AG08396 (cell line): ENCODE measurements at places on chromosomes 4 and X.

- no peak for DNase-seq
These were observed 88.5 kb upstream of the NOCT start for GRCh38 chr4:138927072-138927471.

DNA sequence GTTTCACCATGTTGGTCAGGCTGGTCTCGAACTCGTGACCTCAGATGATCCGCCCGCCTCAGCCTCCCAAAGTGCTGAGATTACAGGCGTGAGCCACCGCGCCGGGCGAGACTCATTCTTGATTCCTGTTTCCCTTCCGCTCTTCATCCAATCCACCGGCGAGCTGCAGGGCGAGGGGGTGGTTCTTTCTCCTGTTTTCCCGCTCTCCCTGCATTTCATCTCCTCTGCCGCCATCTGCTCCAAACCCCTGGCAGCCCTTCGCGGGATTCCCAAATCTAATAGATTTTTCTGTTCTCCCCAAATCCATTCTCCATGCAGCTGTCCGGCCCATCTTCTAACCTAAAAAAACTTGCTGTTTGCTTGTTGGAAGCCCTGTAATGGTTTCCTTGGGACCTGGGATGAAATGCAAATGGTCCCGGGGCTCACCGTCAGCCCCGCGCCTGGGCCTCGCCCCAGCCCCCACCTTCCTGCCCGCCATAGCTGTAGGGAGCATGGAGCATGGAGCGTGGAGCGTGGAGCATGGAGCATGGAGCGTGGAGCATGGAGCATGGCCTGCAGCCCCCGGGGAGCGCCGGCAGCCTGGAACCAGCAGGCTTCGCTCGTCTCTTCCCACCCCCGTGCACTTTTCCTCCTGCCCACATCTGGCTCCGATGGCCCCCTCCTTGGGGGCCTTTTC, 1.1 kb downstream of the ZFP42 start:
- DNase-seq = no peak

GRCh38 chr4:157582141-157582540, 361.6 kb downstream of the GRIA2 start:
- no peak for DNase-seq

DNA sequence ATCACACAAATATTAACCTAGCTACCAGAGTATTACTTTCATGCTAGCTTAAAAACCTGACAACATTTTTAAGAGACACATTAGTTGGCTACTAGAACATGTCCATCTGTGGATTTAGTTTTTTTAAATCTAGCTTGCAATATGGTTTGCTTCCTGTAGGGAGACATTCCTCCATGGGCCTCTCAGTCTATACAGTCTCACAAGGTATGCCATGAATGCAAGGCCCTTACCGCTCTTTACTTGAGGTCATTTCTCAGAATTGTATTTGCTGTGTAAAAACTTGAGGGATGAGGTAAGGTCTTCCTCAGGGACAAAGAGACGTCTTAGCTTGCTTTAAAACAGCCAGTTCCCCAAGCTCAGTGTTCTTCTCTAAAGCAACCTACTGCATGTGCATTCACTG, 26.9 kb downstream of the UBA6 start:
- no peak for DNase-seq

- DNase-seq = peak; percentile 71
These were observed 12.7 kb upstream of the GTPBP6 start for GRCh38 chrX:331151-331824.

- DNase-seq = no peak
These were observed 8.2 kb downstream of the FANCB start for GRCh38 chrX:14864631-14865030.

DNA sequence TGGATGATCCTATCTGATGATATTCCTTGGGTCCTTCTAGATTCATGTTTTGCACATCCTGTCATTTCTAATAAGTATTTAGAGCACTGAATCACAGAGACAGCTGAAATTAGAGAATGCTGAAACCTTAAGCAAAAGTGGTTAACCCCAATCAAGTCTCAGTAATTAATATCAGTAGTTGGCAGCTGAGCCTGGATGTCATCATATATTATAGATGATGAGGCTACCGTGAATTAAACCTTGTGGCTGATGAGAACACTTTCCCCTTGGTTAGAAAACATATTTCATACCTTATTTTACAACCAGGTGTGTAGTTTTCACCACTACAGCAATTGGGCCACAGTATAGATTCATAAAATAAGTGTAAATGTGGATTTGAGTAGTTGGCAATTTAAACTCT, 499.0 kb downstream of the PDGFC start:
- DNase-seq = no peak

DNA sequence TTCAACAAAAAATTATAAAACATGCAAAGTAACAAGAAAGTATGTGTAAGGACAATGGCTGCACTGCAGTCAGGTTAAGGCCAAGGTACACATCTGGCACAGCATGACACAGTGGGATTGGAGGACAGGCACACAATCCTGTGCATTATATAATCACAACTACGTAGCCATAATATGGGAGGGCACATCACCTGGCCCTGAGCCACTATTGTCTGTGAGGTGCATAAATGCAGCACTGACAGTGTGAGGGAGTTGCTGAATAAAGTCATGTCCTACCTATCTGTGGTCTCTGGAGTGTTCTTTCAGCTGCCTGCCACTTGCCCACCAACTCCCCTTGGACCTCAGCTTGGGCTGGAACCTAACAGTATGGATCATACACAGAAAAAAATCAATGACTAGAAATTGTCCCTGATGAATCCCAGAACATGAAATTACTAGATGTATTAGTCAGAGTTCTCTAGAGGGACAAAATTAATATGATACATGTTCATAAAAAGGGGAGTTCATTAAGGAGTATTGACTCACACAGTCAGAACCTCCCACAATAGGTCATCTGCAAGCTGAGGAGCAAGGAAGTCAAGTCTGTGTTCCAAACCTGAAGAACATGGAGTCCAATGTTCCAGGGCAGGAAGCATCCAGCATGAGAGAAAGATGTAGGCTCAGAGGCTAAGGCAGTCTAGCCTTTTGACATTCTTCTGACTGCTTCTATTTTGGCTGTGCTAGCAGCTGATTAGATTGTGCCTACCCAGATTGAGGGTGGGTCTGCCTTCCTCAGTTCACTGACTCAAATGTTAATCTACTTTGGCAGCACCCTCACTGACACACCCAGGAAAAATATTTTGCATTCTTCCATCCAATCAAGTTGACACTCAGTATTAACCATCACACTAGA, 46.4 kb upstream of the KCTD8 start:
- DNase-seq = no peak

- no peak for DNase-seq
These were observed 62.2 kb downstream of the NSUN7 start for GRCh38 chr4:40811956-40812355.

- no peak for DNase-seq
These were observed 103.7 kb upstream of the MAML3 start for GRCh38 chr4:140257461-140258305.

DNA sequence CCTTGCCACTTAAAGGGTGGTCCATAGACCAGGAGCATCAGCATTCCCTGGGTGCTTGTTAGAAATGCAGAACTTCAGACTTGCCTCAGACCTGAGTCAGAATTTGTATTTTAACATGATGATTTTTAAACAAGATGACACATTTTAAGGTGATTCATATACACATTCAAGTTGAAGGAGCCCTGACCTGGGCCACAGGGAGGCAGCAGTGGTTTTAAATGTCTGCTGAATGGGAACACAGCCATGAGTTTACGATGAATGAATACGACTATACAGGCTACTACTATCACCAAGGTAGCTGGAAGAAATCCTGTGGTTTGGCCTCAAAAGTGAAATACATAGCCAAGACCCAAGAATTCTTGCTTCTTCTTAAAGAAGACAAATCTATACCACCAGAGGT, 2.9 kb downstream of the HDAC8 start:
- peak; percentile 24 for DNase-seq

GRCh38 chr4:160352637-160353036, 1249.8 kb downstream of the RAPGEF2 start:
- DNase-seq = no peak
